ENCODE measurements at places on chromosomes 6 and 20.

- no peak for DNase-seq
These were observed 19.1 kb downstream of the TRIM38 start for GRCh38 chr6:25981568-25982263.

- no peak for DNase-seq
These were observed 14.2 kb upstream of the CALHM5 start for GRCh38 chr6:116497113-116497676.

DNA sequence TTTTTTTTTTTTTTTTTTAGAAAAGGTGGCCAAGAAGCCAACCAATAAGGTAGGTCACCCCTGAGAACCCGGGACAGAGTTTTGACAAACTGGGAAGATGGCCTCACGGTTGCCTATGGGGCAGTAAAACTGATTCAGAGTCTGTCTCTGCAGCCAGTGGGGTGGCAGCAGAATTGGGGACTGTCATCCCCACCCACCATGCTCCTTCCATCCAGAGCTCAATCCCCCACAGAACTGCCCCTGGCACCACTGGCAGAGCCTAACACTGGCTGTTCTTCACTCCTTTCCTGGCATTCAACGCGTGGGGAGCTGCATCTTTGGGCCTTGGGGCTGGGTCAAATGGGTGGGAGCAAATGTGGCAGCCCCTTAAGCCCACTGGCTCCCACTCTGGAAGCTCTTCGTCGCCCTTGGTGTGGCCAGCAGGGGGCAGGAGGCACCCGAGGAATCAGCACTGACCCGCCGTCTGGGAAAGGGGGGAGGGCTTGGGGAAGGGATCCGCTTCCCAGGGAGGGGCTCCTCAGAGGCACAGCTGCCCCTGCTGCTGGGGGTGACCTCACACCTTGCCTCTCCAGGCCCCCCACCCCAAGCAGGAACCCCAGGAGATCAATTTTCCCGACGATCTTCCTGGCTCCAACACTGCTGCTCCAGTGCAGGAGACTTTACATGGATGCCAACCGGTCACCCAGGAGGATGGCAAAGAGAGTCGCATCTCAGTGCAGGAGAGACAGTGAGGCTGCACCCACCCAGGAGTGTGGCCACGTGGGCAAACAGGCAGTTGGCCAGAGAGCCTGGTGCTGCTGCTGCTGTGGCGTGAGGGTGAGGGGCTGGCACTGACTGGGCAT is 10.4 kb downstream of the CD40 start:
- no peak for DNase-seq

DNA sequence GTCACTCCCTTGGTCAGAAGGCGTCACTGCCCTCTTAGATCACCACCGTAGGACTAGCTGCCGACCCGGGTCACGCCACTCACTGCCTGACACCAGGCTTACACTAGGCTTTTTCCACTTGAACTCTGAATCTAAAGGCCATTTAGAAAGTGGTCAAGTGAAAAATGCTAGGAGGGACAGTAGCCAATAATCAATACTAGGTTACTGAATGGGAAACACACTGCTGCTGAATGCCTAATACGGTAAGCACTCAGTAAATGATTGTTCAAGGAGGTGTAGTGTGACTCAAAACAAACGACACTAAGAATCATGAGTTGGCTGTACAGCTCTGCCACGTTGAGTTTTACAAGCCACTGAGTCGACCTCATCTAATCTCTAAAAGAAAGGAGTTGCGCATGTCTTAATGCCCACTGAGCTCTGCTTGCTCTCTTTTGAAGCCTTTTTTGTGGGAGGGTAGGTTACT is 760 bp upstream of the IBTK start:
- peak; percentile 39 for DNase-seq

- DNase-seq: peak; percentile 76
These were observed 16.4 kb upstream of the KIFC1 start for GRCh38 chr6:33375143-33375671.

GRCh38 chr6:168128006-168128630 is 49.1 kb upstream of the FRMD1 start:
- DNase-seq: no peak

DNA sequence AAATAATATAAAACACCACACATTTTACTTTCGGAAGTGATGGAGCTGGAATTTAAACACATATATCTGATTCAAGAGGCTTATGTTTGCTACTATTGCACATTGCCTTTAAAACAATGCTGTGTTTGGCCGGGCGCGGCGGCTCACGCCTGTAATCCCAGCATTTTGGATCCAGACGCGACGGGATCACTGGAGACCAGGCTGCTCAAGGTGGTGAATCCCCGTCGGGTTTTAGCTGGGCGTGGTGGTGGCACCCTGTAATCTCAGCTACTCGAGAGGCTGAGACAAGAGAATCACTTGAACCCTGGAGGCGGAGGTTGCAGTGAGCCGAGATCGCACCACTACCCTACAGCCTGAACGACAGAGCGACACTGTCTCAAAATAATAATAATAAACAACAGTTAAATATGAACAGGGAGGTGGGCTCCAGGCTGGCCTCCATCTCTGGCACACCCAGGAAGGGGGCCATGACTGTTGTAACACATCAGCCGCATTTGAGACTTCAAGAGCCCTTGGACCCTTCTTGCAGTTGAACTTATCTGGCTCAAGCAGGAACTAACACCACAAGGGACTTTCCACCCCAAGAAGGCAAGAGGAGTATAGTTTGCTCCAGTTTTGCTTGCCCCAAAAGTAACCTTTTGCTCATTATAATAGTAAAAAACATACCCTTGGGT is 127.1 kb upstream of the ZNF184 start:
- DNase-seq: no peak

GRCh38 chr20:2054911-2055310 is 46.7 kb upstream of the STK35 start:
- no peak for DNase-seq

DNA sequence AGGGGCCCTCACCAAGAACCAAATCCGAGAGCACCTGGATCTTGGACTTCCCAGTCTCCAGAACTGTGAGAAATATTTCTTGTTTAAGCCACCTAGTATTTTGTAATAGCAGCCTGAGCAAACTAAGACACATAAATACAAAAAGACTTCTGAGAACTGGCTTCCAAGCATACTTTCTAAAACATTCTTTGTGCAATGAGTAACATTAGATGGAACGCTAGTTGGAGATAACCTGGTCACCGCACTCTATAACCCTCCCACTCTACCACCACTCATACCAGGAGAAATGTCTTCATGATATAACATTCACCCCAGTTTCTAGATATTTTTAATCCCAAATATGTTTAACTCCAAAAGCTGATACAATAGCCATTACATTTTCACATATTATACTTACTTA is 169.5 kb upstream of the THEMIS start:
- no peak for DNase-seq

- no peak for DNase-seq
These were observed 2.7 kb upstream of the RAET1L start for GRCh38 chr6:150027806-150028565.

- DNase-seq: no peak
These were observed 838 bp downstream of the TNFAIP3 start for GRCh38 chr6:137867685-137868509.

DNA sequence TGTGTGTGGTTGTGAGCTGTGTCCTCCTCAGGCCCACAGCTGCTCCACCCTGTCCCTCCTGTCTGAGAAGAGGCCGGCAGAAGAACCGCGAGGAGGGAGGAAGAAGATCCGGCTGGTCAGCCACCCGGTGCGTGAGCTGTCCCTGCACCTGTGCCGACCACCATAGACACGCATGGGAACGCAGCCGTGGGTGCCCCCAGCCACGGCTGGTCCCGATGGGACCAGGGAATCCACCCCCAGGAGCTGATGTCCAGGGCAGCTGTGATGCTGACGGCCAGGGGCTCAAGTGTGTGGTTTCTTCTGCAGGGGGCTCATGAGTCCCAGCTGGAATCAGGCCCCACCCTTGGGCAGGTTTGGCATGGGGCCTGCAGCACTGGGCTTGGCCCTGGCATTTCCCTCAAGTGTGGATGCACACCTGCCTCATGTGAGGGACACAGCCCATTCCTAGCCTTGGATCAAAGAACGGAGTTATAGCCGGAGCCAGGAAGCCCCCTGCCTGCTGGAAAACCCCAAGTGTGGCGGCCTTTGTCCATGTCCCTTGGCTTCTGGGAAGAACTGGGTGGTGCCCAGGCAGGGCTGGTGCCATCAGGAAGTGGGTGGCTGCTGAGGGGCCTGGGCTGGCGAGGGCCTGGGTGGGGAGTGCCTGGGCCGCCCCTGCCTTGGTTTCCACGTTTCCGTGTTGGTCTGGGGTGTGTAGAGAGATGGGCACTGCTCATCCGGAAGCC is 4.6 kb upstream of the TNFRSF6B start:
- DNase-seq: no peak
